Breast epithelium (tissue), 4 donors: ENCODE measurements at places on chromosomes 16 and 17.
A peak's percentile ranks its signal among the peaks of the same experiment; 100 is the strongest.

DNA sequence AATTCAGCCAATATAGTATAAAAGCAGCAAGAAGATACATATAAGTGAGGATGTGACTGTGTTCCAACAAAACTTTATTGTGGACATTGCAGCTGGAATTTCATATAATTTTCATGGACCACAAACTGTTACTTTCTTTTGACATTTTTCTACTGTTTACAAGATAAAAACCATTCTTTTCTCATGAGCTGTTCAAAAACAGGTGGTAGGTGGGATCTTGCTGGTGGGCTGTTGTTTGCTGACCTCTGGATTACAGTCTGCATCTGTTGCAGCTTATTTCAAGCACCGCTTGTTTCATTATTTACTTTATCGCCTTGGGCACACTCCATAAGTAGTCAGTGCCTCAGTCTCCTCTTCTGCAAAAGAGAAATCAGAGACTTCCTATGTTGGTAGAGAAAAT, 99.5 kb downstream of the CDH13 start:
- H3K4me3 ChIP-seq: no peak overlapping the region
- DNase-seq: no peak
- no peaks in the 10 kb centered on the region for H3K4me1 ChIP-seq
- no peaks in the 10 kb centered on the region for H3K36me3 ChIP-seq
- no peaks in the 10 kb centered on the region for H3K27me3 ChIP-seq

DNA sequence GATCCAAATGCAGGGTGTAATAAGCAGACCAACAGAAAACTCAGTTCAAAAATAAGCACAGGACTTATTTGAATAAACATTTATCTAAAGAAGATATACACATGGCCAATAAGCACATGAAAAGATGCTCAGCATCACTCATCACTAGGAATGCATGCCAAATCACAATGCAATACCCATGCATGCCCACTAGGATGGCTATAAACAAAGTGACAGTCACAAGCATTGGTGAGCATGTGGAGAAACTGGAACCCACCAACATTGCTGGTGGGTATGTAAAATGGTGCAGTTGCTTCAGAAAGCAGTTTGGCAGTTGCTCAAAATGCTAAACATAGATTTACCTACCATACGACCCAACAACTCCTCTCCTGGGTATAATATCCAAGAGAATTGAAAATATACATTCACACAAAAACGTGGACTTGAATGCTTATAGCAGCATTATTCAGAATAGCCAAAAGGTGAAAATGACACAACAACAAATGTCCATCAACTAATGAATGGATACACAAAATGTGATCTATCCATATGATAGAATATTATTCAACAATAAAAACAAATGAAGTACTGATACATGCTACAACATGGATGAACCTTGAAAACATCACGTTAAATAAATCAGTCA, 20.1 kb downstream of the UBE2O start:
- no peaks in the 10 kb centered on the region for H3K27me3 ChIP-seq
- H3K36me3 ChIP-seq: no peaks in the 10 kb centered on the region
- peaks cover under 1% of the 10 kb centered on the region for H3K4me1 ChIP-seq

GRCh38 chr16:54744998-54745397, 185.7 kb upstream of the IRX5 start:
- H3K27ac ChIP-seq: no peak overlapping the region
- no peaks in the 10 kb centered on the region for H3K27me3 ChIP-seq
- no peak overlapping the region for H3K4me3 ChIP-seq
- H3K36me3 ChIP-seq: no peaks in the 10 kb centered on the region

GRCh38 chr16:1132431-1132830, 20.5 kb upstream of the CACNA1H start:
- no peak for DNase-seq
- H3K4me3 ChIP-seq: no peak overlapping the region
- H3K36me3 ChIP-seq: no peaks in the 10 kb centered on the region
- no peaks in the 10 kb centered on the region for H3K27me3 ChIP-seq
- H3K27ac ChIP-seq: no peak overlapping the region
- no peaks in the 10 kb centered on the region for H3K4me1 ChIP-seq

DNA sequence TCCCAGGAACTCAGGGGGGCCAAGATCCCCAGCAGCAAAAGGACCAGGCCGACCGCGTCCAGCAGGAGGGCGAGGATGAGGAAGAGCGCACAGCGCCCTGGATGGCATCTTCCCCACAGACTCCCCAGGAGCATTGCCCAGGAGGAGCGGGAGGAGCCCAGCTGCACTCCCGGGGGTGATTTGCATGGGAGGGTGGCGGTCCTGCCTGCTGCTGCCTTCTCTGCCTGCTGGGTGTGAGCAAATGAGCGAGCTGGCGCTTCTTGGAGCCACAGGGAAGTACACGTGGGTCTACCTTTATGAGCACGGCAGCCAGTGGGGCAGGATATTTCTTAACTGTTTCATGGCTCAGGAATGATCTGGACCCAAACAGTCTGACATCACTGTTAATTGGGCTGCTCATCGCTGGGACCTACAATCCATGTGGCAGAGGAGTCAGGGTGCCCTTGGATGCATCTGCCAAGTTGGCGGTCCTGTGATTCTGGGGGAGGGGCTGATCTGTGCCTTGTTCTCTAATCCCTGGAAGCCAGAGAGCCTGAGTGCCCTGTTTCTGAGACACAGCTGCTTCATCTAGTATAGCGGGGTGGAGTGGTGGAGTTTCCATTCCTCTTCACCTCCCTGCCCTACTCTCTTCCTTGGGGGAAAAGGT, at the start of gene TMEM238L:
Gene TMEM238L (minus strand): TSS at position 270 of the 646 bp plus-strand sequence. CDS start 136 bp downstream, at position 134.
- H3K4me3 ChIP-seq: no peak within 1 kb of the TSS
- H3K4me1 ChIP-seq: no peaks in the 10 kb centered on the region
- no peaks in the 10 kb centered on the region for H3K27me3 ChIP-seq
- H3K27ac ChIP-seq: no peak within 1 kb of the TSS
- DNase-seq: no peak

DNA sequence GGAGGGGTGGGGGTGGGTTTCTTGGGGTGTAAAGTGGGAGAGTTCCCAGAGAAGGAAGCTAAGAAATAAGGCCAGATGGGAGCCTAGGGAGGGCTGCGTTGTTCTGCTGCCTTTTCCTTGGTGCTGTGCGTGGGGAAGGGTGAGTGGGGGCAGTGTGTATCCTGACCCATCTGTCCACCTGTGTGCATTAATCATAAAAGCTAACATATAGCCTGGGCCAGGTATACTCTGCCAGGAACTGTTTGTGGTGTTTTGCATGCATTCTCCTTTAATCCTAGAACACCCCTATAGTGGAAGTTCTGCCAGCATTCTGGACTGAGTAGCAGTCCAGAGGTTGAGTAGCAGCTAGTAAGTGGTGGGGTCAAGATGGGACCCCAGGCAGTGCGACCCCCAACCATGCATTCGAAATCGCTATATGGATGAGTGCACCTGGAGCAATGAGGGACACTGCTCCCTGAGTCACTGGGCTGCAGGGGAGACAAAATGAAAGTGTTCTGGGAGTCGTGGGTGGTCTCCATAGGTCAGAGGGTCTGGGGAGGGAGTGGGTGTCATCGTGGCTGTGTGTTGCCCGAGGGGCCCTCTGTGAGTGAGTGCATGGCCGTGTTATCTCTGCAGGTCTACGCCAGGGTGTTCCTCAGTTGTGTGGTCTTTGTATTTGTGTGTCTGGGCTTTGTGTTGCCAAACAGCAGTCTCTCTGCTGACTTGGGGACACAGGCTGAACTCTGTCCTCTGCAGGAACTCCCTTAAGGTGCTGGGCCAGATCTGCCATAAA, 1.3 kb downstream of the ERBB2 start:
- H3K4me1 ChIP-seq: peaks cover 29% of the 10 kb centered on the region
- no peaks in the 10 kb centered on the region for H3K27me3 ChIP-seq
- H3K36me3 ChIP-seq: no peaks in the 10 kb centered on the region
- H3K27ac ChIP-seq: peak overlapping the region; percentile 98

DNA sequence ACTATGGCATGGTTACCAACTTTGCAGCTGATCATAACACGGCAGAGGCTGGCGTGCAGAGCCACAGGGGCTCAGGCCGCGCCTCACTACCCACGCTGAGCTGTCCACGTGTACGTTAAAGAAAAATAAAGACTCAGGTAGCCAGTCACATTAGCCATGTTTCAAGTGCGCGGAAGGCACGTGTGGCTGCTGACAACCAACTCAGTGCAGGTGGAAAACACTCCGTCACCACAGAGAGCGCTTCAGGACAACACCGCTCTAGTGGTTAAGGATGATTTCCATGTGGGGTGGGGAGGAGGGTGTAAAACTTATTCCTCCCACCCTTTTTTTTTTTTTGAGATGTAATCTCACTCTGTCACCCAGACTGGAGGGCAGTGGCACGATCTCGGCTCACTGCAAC, 33.8 kb downstream of the ZCCHC14 start:
- DNase-seq: no peak
- H3K4me3 ChIP-seq: no peak overlapping the region

GRCh38 chr17:18379246-18380146, 1.9 kb downstream of the EVPLL start:
- H3K4me3 ChIP-seq: no peak overlapping the region
- no peak overlapping the region for H3K27ac ChIP-seq
- no peak for DNase-seq
- H3K36me3 ChIP-seq: no peaks in the 10 kb centered on the region
- H3K27me3 ChIP-seq: no peaks in the 10 kb centered on the region

- no peak overlapping the region for H3K4me3 ChIP-seq
- H3K36me3 ChIP-seq: no peaks in the 10 kb centered on the region
- no peaks in the 10 kb centered on the region for H3K4me1 ChIP-seq
Measured at GRCh38 chr16:87995644-87996043, 44.4 kb downstream of the BANP start.

GRCh38 chr16:11497851-11498289, 88.8 kb downstream of the LITAF start:
- no peaks in the 10 kb centered on the region for H3K27me3 ChIP-seq
- peak overlapping the region; percentile 49 for H3K27ac ChIP-seq
- DNase-seq: no peak
- peaks cover 9% of the 10 kb centered on the region for H3K4me1 ChIP-seq

- H3K4me1 ChIP-seq: no peaks in the 10 kb centered on the region
- no peaks in the 10 kb centered on the region for H3K27me3 ChIP-seq
- DNase-seq: no peak
- no peak overlapping the region for H3K4me3 ChIP-seq
- no peak overlapping the region for H3K27ac ChIP-seq
Measured at GRCh38 chr17:6508519-6509030, 47.8 kb downstream of the PITPNM3 start.

- H3K4me3 ChIP-seq: no peak overlapping the region
- no peak for DNase-seq
- H3K27me3 ChIP-seq: no peaks in the 10 kb centered on the region
- no peaks in the 10 kb centered on the region for H3K36me3 ChIP-seq
Measured at GRCh38 chr16:19392352-19392751, 25.3 kb upstream of the TMC5 start.

- peak overlapping the region; percentile 87 for H3K27ac ChIP-seq
- H3K36me3 ChIP-seq: no peaks in the 10 kb centered on the region
- H3K27me3 ChIP-seq: no peaks in the 10 kb centered on the region
- H3K4me3 ChIP-seq: peak overlapping the region; percentile 81
Measured at GRCh38 chr16:3123986-3124886, 10.6 kb upstream of the ZNF213 start.
